HT-29 (cell line): ENCODE measurements at places on chromosomes 7 and 10.

DNA sequence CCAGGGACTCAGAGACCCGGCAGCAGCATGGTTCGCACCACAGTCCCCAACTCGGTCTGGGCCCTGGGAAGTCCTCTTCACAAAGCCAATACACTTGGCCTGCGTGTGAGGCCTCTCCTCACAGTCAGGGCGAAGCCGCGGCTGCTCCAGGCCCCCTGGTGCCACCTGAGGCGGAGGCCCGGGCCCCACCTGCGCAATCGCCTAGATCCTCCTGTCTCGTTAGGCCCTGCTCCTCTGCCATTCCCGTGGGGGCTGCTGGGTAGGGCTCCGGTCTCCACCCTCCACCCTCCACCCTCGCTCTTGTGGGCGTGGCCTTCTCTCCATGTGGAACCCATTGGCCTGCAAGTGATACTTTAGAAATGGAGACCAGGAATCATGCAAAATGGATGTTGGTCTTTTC is 553.3 kb downstream of the INHBA start:
- no peak for DNase-seq

- DNase-seq: no peak
These were observed 70.5 kb downstream of the CACNB2 start for GRCh38 chr10:18210711-18211110.

DNA sequence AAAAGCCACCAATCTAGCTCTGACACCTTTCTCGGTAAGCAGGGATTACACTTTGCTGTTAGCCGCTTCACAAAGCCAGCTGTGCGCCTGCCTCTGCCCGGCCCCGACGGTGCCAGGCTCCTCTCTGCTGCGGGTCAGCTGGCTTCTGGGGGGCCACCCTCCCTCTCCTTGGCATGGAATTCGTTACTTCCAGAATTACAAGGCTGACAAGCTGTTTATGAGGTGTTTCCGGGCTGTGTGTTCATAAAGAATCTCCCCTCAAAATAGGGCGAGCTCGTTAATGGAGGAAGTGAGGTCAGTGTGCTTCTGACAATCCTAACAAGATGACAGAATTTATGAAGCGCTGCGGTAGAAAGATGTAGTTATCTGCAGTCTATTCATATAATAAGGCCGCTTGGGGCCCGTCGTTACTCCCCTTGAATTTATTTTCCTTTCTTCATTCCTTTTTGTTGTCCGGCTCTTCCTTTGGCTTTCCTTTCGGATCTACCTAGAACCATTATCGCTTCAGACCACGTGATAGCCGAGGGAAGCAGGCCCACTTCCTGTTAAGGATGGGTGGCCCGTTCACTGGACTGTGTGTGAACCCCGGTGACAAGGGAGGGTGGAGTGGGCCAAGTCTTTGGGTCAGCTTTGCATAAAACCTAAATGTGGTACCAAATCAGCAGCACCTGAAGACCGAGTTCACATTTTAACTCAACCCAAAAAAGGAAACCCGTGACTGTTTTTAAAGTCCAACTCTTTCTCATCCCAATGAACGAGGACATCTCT is 273.0 kb upstream of the YAE1 start:
- DNase-seq: no peak

- DNase-seq: no peak
These were observed 18.1 kb downstream of the NOC3L start for GRCh38 chr10:94344522-94345122.
